ENCODE measurements at places on chromosomes 6 and 20.

DNA sequence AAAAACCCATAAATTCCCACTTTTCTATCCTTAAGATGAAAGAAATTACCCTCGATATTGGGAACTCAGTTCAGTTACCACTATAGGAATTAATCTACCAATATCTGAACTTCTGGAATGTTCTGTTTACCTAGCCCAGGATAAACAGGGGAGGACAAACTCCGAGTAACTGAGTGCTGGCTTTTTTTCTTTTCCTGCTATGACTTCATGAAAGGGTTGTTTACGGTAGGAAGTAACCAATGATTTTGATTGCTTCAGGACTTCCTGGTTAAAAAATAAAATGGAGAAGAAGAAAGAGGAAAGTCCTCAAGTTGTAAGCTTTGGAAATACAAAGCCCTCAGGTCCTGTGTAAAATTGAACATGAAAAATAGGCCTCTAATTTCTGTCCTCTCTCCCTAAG, 167.7 kb downstream of the ZNF217 start:
- no peak for DNase-seq

GRCh38 chr20:13671916-13672378, 33.2 kb upstream of the TASP1 start:
- no peak for DNase-seq

DNA sequence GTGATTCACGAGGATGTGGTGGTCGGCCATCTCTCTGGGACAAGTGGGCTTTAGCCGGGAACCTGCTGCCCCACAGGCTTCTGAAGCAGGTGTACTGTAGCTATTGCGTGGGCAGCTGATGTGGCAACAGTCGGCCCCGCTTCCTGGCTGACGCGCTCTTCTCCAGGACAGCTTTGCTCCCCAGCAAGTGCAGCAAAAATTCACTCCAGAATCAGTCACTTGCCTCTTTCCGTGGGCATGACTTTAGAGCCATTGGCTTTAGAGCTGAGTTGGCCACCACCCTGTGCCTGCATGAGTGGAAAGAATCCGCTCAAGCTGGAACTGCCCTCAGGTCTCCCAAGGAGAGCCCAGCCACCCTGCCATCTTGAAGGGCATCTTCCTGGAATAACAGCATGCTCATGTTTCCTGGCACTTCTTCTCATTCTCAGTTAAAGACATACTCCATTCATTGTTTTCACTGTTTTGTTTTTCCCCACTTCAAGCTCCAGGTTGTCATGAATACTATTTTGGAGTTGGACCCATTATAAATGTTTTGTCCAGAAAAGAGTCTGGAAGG, 178.3 kb downstream of the ZDHHC14 start:
- DNase-seq: no peak

DNA sequence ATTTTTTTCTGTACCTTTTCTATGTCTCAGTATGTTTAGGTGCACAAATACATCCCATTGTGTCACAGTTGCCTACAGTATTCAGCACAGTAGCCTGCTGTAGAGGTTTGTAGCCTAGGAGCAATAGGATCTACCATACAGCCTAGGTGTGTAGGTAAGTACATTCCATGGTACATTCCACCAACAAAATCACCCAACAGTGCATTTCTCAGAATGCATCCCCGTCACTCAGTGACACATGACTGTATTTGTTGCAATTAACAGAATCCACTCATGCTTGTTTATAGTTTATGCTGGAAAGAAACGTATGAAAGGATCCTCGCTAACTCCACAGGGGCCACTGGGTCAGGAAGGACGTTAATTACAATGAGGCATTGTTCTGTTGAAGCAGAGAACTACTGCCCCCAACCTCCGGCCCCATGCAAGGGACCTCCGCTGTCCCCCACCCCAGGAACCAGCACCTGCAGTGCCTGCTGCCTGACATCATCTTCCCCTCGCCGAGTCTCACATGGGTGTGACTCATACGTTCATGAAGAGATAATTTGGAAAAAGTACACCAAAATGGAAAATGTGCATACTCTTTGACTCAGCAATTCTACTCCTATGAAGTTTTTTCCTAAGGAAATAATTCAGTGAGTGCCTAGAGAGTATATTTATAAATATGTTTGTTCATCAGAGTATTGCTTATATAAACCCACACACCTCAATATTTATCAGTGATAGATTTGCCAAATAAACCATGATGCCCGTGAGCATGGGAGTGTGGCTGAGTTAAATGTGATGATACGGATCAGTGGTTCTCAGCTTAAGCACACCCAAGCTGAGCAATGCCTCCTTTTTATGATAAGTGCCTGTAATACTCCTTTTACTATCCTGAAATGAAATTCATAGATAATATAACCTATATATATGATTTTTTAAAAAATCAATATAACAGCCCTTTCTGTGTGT, 156.4 kb upstream of the ECI2 start:
- no peak for DNase-seq

DNA sequence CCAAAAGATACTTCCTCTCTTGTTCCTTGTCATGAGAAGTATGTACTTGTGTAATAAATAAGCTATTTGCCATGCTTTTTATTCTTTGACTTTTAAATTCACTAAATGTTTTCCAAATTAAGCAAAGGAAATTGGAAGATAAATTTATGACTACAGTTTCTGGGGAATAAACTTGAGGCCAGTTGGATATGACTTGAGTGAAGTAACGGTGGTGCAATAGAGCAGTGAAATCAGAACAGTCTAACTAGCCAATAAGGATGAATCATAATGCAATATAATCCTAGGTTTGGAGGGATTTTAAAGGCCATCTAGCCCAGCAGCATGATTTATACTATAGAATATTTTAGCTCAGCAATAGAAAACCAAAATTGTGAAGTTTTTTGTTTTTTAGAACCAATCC, 183.8 kb upstream of the TCF21 start:
- DNase-seq: no peak

DNA sequence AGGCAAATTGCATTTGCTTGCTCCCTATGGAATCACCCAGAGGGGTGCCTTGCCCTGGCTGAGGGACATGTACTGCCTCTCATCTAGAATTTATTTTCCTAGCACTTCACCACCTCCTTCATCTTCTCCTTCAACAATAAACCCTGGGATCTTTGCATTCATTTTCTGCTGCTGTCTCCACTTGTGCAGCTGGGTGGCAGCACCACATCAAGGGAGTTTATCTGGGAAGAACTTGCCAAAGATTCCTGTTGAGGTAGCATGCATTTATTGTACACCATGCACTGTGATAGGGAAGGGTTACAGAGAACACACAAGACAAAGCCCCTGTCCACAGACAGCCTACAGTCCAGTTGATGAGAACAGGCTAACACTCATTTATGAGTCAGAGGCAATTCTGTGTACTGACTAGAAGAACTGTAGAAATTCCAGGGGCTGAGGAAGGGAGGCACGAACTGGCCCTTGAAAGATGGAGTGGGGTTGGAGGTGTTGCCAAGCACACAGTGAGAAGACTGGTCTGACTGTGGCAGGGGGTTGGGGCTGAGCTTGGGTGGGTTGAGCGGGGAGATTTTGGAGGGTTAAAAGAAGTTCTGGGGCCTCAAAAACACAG, 17.5 kb downstream of the C20orf173 start:
- no peak for DNase-seq

DNA sequence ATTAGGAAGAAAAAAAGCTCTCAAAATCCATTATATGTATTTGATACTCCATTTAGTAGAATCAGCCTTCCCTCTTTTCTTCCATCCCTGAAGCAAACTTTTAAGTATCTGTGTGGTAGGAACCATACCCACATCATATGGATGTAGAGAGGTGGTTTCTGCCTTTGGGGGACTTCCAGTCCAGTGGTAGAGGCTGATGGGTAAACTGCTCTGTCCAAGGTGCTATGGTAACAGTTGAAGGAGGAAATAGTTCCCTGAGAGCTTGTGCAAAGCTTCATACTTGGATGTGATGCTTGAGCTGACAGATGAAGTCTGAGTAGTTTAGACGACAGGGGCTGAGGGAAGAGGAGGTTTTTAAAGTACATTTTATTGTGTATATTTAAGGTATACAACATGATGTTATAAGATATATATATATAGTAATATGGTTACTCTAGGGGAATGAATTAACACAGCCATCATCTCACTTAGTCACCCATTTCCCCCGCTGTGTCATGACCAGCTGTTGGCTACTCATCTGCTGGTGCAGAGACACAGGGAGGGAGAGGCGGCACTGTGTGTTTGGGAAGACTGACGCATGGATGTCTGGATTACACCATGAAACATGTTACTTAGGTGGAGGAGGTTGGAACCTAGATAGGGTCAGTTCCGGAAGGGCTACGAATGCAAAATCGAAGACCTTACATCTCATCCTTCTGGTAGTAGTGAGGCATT, 185.2 kb downstream of the FARS2 start:
- no peak for DNase-seq

DNA sequence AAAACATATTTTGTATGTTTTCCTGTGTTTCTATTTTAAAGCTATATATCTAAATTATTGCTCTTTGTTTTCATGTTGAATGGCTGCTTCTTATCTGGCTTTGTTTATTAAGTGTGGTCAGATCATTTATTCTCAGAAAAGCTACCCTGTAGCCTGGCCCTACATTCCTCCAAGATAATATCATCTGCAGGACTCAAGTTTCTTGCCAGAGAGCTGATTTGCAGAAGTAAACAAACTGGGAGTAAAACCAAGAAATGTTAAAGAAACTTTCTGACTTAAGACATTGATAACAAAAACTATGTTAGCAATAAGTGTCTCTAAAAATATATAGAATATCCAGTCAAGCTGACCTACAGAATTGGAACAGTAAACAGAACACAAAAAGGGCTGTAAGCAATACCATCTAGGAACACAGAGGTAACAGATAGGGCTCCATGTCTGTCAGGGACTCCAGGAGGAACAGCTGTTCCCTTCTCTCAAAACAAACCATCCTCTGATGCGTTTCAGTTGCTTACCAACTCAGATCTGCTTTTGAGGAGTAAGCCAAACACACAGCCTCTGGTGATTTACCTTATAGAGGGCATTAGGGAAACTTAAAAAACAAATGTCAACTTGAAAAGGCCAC, 17.5 kb upstream of the CEP85L start:
- no peak for DNase-seq

All from activated T-cell treated with anti-CD3 and anti-CD28 coated beads for 1 hour (primary cell).